ENCODE measurements at places on chromosomes 13 and 19. TPM values are rescaled to one million over a fixed set of nuclear protein-coding genes. Genes with fewer than 3 reads are reported as not detected.

DNA sequence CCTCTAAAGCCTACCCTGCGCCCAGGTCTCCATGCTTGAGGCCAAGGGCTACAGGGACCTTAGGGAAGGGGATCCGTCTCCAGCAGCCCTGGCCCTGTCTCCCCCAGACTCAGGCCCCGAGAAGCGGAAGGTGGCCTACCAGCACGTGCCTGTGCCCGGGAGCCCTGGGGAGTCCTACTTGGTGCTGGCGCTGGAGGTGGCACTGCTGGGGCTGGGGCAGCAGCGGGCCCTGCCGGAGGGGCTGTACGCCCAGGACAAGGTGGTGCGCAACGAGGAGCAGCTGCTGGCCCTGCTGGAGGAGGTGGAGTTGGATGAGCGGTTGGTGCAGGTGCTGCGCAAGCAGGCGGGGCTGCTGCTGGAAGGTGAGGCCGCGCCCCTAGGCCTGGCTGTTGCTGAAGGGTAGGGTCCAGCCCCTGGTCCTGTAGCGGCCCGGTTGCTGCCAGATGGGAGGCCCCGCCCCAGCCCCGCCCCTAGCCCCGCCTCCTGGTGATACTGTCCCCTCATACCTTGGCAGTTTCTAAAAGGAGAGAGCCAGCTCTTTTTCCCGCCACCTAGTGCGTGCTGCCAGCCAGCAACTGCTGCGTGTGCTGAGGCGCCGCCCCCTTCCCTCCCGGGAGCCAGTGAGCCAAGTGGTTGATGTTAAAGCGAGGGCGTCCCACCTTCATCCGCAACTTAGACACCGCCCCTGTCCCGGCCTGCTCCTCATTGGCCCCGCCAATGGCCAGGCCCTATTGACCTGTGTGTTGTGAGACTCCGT is 22.6 kb downstream of the ZSWIM4 start:
- no peak for DNase-seq

DNA sequence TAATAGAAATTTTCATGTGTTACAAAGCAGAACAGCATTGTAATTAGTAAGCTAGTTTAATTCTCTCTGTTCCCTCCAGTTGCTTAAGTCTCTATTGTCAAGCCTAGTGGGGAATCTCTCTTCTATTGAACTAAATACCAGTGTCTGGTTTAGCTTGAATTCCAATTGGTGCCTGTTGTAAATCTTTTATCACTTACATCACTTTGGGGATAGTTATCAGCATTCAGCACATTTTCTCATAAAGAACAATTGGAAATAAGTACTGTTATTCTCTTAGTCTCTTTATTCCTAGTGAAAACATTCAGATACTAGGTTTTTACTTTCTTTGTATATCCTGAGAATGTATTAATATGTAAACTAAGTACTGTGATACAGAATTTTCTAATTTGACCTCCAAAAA is 25.2 kb downstream of the IPO5 start:
- DNase-seq: no peak

GRCh38 chr19:42606660-42607351 is 12.1 kb upstream of the CEACAM8 start:
- no peak for DNase-seq

GRCh38 chr19:46515879-46516350 is 20.2 kb upstream of the PNMA8B start:
- no peak for DNase-seq

DNA sequence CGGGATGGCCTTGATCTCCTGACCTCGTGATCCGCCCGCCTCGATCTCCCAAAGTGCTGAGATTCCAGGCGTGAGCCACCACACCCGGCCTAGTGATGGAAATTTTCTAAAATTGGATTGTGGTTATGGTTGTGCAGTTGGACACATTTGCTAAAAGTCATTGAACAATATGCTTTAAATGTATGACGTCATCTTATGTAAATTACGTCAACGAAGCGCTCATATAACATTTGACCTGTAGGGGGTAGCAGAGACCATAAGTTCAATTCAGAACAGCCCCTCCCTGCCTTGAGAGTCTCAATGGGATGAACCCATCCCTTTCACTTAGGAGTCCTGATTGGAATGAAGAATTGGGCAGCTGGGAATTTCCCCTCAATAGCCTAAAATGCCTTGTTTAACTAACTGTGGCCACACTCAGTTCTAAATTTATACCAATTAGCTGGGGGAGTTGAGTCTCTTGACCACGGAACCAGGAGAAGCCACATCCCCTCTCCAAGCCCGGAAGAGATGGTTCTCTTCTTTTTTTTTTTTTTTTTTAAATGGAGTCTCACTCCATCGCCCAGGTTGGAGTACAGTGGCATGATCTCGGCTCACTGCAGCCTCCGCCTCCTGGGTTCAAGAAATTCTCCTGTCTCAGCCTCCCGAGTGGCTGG is 15.2 kb upstream of the TLE6 start:
- DNase-seq: no peak

Gene SPC24
- total RNA-seq: 1.1 TPM

Gene ATP7B
- total RNA-seq: 9.7 TPM

Gene OSCAR
- 6.0 TPM for total RNA-seq

Gene ZNF547
- total RNA-seq: 2.6 TPM
